ENCODE measurements at places on chromosomes 7 and 10. TPM values are rescaled to one million over a fixed set of nuclear protein-coding genes. Genes with fewer than 3 reads are reported as not detected.

NRG3 gene
- 2.7 TPM for total RNA-seq

SPDYE16 gene
- total RNA-seq = 0.68 TPM

CNNM1 gene
- 53.8 TPM for total RNA-seq

SLF2 gene
- 150 TPM for total RNA-seq

AGR2 gene
- total RNA-seq = 0.16 TPM
